Right forelimb (tissue), 1 donor: ENCODE measurements at places on chromosomes 7 and 10.

GRCh38 chr10:59880019-59880717 lies 26.2 kb downstream of the CCDC6 start:
- DNase-seq: no peak

DNA sequence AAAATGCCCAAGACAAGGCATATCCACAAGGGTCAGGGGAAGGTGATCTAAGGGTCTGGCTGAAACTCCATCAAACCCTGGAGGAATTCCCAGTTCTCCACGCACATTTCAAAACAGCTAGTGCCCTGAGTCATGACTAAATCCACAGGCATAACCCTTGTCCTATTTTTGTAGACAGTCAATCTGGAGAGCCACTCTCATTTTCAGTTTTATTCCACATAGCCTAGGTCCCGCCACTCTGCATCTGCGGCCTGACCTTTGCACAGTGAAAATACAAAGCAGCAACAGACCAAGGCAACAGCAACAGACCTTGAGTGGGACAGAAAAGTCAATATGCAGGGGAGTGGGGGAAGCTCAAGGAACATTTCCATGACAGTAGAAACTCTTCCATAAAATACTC lies 201.4 kb upstream of the NPVF start:
- DNase-seq: no peak

DNA sequence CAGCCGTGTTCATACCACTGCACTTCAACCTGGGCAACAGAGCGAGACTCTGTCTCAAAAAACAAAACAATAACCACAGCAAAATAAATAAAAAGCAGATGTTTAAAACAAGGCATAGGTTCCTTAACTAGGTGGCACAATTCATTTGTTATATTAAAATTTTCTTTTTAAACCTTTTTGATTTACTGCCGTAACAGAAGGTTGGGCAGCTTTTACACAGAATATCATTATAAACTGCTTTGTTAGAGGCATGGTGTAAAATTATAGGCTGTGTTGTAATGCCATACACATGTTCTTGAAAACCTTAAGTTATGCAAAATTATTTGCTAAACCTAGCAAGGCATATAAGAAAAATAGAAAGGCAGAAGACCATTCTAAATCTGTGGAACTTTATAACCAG lies 84.4 kb downstream of the MKLN1 start:
- no peak for DNase-seq

GRCh38 chr7:2680792-2681490 lies 7.1 kb upstream of the AMZ1 start:
- DNase-seq: peak; percentile 80
